ENCODE measurements at places on chromosomes 7 and 10.

GRCh38 chr10:26326851-26327250 lies 110.3 kb downstream of the GAD2 start:
- DNase-seq: no peak

DNA sequence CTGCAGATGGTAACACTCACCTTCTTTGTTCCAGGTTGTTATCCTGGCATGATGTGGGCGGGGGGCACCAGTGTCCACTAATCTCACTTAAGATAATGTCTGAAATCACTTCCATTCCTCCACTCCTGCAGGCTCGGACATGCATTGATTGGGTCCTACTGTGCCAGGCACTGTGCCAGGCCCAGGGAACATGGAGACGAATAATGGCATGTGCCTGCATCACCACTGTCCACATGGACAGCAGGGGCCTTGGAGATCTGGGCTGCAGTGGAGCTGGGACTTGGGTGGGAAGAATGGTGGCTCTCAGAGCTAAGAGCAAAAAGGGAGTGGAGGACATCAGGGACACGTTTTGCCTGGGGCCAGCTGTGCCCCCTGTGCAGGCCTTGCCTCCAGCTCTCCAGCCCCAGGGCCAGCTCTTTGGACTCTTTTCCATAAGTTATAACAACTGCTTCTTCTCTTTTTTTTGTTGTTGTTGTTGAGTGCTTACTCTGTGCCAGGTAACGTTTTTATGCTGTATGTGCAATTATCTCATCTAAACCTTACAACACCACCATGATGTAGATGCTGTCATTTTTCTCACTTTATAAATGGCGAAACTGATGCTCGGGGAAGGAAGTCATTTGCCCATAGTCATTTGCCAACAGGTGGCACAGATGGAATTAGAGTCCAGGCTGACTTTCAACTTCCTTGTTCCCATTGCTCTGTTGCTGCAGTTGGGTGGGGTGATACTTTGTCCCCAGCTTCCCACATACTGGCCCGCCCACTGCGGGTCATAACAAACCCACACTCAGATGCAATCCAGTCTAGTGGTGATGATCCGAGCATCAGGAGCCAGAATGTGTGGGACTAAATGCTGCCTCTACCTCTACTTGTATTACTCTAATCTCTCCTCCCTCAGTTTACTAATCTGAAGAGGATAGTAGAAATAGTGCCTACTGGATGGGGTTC lies 19.1 kb downstream of the PLPP4 start:
- DNase-seq: no peak

- no peak for DNase-seq
Measured at GRCh38 chr10:34494012-34494411, 321.1 kb downstream of the PARD3 start.

- no peak for DNase-seq
Measured at GRCh38 chr7:36175886-36176285, 22.8 kb downstream of the EEPD1 start.
